ENCODE measurements at places on chromosomes 12 and 14.

DNA sequence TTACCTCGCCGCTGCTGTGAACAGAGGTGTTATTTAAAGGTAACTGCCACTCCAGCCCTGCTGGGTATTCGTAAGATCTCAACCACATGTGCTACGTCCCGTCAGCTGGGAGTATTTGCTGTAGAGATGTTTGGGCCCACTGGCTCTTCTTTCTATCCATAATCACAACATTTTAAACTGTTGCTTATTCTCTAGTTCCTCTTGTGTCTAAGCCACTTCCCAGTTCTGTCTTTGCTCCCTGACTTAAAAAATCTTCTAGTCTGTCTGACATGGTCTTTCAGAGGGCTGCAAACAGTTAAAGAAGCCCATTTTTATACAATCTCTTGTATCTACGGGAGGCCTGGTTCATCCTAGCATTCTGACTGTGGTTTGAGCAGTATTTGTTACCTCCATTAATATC is 33.2 kb upstream of the HELB start:
- DNase-seq = no peak

GRCh38 chr12:68971404-68971803 is 38.4 kb upstream of the CPM start:
- DNase-seq = no peak

- no peak for DNase-seq
Measured at GRCh38 chr14:54532111-54533012, 22.7 kb downstream of the CGRRF1 start.

DNA sequence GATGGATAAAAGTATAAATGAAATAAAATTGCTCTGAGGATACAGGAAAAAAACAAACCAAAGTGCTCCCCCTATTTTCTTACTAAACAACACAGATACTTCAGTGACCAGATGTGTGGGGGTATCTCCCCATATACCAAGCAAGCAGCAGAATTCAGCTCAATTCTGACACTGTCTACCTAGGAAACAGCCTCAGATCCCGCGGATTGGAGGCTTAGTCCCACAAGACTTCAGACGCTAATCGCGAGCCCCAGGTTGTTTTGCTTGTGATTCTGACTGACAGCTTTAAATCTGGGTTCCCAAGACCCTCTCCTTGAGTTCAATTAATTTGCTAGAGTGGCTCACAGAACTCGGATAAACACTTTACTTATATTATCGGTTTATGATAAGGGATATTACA is 17.3 kb downstream of the NFKBIA start:
- no peak for DNase-seq

GRCh38 chr14:34781242-34781641 is 66.8 kb upstream of the CFL2 start:
- no peak for DNase-seq

DNA sequence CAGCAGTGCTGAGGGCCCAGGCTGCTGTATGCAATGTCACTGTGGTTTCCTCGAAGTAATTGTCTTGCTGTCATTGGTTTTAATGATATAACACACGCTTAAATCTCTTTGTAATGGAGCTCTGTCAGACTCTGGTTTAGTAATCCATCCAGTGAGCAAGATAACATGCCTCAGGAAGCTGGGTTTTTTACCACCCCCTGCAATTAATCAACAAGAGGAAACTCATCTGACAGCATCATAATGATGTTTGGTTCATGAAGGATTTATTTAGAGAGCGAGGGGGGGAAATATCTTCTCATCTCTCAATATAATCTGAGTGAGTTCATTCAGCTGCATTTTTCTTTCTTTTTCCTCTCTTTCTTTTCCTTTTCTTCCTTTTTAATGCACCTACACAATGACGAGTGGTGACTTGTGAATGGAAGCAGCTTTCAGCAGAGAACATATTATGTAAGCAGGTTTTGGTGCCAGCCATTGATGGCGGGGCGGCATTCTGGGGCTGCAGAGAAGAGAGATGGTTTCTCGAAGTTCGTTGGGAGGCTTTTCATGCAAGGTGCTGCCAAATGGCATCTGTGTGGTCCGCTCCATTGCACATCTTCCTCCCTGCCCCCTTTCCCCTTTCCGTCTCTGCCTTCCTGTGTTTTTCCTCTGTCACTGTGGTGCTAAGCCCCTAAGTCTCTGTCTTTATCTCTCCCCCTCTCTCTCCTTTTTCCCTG is 6.7 kb downstream of the RPH3A start:
- DNase-seq = no peak

GRCh38 chr14:49892301-49892635 is 614 bp upstream of the ARF6 start:
- no peak for DNase-seq

DNA sequence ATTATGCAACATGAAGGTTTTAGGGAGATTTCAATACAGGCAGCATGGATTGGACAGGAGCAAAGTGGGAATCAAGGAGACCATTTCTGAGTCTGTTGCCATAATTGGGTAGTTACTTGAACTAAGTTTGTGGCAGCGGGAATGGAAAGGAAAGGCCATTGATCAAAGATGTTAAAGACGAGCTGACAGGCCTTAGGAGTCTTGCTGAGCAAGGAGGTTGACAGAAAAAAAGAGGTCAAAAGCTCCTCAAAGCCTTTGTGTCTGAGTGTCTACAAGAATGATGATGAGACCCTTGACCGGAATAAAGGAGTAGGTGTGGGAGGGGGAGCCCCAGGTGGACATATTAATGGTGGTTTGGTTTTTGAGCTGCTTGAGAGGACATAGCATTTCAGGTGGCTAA is 9.4 kb downstream of the PLEKHA5 start:
- DNase-seq = no peak

DNA sequence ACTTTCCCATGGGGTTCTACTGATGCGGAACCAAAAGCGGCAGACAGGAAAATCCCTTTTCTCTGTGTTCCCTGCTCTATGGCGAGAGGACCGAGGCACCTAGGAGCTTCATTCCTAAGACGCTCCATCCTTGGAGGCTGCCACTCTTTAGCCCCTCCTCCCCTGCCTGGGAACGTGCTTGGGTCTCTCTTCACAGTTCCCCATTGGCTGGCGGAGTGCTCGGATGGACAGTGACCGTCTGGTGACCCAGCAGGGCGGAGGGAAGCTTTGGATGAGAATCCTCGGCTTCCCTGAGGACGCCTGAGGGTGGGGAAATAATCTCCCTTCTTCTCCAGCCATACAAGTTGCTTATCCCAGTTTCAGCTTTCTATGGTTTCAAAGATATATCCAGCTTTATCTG is 37.3 kb downstream of the KCNA5 start:
- DNase-seq = no peak

DNA sequence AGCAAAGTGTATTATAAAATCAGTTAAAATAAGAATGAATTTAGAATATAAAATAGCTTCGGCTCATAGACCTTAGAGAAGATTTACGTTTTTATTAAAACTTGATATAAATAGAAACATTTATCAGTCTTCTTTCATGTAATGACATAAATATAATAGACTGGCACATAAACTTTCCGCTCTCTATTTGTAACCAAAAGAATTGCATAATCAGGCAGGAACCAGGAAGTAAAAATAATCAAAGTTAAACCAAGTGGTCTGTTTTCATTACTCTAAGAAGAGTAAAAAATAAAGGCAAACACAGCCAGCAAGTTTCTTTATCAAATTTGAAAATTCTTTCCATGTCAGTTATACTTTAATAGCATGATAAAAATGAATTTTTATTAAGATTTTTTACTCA is 46.3 kb upstream of the ATP2A2 start:
- no peak for DNase-seq

GRCh38 chr14:35940291-35940690 is 114.2 kb downstream of the BRMS1L start:
- DNase-seq = no peak

- no peak for DNase-seq
Measured at GRCh38 chr14:52992236-52992870, 41.5 kb upstream of the FERMT2 start.

DNA sequence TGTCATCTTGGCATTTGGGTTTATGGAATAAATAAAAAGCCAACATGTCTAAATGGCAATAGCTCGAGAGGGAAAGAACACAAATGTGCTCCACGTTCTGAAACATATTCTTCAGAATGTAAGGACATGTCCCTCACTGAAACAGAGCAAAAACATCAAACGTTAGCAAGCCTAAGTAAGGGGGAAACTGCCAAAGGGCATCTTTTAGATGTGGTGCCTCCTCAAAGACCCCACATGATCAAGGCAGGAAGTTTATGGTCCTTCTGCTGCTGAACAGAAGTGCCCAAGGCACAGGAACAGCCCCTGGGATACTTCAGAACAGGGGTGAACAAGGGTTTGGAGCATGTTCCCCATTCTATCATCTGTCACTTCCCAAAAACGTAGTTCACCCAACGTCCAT is 227.0 kb downstream of the ANO2 start:
- no peak for DNase-seq

DNA sequence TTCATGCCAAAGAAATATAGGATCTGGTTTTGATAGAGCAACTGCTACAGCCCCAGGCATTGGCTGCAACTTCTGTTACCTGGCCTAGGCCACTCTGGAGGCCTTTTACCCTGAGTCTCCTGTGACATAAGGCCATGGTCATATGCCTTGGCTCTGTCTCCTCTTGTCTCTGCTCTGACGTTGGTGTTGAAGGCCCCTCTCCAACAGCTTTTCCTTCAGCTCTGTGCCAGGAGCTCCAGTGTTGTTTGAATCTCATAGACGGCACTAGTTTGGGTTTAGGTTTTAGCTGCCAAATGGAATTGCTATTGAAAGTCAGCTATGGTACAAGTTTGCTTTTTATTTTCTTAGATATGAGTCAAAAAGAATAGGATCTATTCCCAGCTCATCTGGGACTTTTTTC is 41.1 kb downstream of the TTLL5 start:
- no peak for DNase-seq

DNA sequence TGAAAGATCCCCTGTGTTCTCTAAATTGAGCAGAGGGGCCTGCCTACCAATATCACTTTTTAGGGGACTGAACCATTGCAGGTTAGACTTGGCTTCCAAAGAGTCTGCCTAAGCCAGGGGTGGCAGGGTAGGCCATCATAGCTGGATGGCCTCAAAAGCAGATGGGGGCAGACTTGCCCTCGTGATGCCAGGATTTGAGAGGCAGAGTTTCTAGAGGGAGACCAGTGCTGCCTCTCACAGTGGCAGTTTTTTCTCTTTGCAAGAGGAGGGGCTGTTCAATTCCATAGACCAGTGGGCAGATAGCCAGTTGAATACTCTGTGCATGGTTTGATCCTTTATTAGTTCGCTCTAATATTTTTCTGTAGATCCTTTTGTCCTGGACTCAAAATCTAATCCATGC is 23.8 kb upstream of the SMCO2 start:
- DNase-seq = no peak

DNA sequence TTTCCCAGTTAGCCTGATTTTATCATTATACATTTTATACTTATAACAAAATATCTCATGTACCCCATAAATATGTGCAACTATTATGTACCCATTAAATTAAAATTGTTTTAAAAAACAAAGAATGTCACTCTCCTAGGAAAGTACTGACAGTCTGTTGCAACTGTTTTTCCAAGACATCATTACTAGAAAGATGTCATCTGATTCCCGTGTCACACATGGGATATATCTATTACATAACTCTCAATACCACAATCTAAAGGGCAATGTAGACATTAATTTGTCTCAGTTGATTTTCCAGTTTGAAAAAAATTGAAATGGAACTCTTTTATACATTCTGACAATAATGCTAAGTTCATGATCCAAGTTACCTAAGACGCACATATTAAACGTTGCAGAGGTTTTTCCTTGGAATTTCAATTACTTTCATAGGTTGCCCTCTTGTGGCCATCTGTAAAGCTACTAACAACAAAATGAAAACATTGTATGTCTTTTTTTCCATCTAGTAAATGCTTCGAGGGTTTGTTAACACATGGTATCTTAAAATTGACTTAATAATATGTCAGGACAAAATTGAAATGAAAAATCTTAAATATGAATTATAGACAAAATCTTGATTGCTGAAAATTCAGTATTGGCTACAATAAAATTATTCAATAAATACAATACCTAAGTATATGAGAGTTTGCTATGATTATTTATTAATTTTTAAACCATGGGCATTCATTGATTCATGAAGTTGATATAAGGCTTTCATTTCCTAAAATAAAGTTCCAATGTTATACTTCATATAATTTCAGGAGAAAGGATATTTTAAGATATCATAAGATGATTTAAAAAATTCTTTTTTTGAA is 131.6 kb downstream of the PPFIA2 start:
- no peak for DNase-seq

GRCh38 chr14:104195878-104196277 is 57.5 kb downstream of the KIF26A start:
- no peak for DNase-seq

DNA sequence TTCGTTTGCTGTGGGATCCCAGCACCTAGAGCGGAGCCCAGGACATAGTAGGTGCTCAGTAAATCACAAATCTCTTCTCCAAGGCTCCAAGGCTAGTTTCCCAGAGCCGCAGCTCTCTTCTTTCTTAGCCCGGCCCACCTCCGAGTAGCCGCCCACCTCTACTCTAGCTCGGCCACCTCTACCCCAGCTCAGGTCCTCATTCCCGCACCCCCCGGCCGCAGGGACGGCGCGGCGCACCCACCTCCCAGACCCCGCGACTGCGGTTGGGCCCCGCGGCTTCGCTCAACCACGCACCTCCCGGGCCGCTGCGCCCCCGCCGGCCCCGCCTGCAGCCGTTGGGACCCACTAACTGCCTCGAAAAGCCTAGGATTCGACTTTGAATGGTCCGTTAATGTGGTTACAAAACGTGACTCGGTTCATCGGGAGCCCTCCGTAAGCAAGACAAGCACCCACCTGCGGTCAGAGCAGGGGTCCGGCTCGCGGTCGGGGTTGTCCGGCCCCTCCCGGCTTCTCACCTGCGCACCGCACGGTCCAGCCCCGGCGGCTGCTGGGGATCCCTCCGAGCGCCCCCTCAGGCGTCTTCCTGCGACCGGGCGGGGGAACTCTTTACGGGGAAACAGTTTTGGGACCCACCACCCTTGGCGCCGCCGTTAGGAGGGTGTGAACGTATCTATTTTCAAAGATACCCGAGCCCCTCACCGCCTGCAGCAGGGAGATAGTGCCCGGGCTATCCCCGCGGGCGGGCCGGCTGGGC is at the start of gene SLC2A14:
Gene SLC2A14, minus strand, starts transcription at position 350 of the 754 bp plus-strand sequence. CDS start 3,035 bp downstream, outside the sequence.
- no peak for DNase-seq

DNA sequence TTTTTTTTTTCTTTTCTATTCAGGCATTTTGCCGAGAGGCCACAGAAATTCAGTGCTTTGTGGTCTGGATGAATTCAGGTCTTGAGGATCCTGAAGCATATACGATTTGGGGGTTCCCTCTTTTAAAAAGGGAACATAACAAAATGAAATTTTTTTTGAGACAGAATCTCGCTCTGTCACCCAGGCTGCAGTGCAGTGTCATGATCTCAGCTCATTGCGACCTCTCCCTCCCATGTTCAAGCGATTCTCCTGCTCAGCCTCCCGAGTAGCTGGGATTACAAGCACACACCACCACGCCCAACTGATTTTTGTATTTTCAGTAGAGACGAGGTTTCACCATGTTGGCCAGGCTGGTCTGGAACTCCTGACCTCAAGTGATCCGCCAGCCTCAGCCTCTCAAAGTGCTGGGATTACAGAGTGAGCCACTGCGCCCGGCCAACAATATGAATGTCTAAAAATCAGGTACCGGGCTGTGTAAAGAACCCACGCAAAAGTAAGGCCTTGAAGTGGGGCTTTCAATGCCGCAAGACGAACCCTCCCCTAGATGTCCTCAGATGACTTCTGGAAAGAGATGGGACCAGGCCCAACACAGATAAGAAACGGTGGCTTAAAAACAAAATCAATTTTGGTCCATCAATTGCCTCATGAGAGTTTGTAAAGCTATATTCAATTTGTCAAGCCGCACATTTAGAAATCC is 30.0 kb downstream of the TESC start:
- no peak for DNase-seq
